Lung microvascular endothelial cell (primary cell): ENCODE measurements at places on chromosomes 12 and 14. TPM values are rescaled to one million over a fixed set of nuclear protein-coding genes. Genes with fewer than 3 reads are reported as not detected.

- DNase-seq, result no peak
Observed at GRCh38 chr12:82972624-82973023, 285.9 kb downstream of the TMTC2 start.

DNA sequence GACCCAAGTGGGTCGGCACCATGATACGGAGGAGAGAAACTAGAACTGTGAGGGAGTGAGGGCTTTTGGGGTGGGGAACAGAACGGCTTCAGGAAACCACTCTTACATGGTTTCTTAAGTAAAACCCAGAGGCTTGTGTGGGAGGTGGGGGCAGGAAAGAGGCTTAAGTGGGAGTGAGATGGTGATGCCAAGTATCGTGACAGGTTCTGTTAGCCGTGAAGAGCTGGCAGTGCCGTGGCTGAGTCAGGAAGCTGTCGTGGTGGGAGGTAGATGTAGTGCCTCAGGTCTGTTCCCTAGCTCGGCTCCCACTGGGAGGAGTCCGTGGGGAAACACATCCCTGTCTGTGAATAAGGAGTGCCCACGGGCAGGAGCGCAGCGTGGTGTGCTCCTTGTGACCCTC lies 185.8 kb upstream of the FKBP4 start:
- no peak for DNase-seq

DNA sequence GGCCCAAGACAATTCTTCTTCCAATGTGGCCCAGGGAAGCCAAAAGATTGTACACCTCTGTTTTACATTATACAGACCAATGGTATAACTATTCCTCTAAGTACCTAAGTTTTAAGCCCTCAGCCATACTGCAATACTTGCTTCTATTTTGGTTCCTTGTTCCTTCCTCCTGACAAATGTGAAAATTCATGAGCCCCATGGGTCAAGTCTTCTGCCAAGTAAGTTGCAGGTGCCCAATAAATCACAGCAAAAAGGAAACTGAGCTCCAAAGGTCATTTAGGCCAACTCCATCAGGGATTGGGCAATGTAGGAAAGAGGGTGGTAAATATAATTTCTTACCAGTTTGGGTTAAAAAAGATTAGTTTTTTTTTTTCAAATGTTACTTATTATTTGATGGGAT lies 57.7 kb upstream of the NPFF start:
- DNase-seq, result peak; percentile 79

MMP17 gene
- total RNA-seq, result 5.0 and 9.9 TPM in 2 replicates

GRCh38 chr12:121005346-121005815 lies 10.9 kb downstream of the C12orf43 start:
- DNase-seq, result peak; percentile 63
